ENCODE measurements at places on chromosomes 2 and 18. TPM values are rescaled to one million over a fixed set of nuclear protein-coding genes. Genes with fewer than 3 reads are reported as not detected.

Gene GYPC
- polyA plus RNA-seq: 31.2 TPM

Gene RTTN
- 7.3 TPM for polyA plus RNA-seq

Gene TTN
- 15.7 TPM for polyA plus RNA-seq

Gene CXCR1
- not detected for polyA plus RNA-seq

Gene PPIG
- polyA plus RNA-seq: 157 TPM

Gene RAB27B
- 0.13 TPM for polyA plus RNA-seq
